Fibroblast of lung (primary cell): ENCODE measurements at places on chromosomes 5 and 9.
A peak's percentile ranks its signal among the peaks of the same experiment; 100 is the strongest.

DNA sequence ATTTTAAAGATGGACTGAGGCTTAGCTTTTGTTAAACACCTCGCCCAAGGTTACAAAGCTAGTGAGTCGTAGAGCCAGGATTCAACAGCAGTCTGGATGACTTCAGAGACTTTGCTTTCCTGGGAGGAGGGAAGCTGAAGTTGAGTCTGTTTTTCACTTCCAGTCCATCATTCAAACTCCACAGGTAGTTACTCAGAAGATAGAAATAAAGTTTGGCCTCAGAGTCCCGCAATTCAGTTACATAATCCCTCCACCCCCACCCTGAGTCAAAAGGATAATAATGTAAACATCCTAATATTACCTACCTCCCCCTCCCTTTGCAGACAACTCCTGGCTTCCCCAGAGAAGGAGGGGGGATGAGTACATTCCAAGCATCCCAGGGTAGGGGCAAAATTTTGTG, 8.1 kb downstream of the HBEGF start:
- peak; percentile 52 for DNase-seq

DNA sequence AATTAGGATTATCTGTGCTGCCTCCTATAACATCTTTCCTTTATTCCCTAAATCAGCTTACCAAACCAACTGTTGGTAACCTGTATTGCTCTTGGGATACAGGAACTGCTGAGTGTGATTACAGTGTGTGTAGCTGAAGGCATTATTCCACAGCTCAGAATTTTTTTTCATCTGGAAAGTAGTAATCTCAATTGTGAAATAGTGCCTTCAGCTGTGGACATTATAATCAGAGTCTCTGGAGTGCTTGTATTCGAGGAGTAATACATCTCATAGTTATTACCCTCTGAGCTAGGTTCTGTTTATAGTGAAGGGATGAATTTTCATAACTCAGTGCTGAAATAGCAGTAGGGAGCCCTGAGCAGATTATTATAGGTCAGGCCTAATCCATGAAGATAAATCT, 199.5 kb downstream of the MAST4 start:
- no peak for DNase-seq

DNA sequence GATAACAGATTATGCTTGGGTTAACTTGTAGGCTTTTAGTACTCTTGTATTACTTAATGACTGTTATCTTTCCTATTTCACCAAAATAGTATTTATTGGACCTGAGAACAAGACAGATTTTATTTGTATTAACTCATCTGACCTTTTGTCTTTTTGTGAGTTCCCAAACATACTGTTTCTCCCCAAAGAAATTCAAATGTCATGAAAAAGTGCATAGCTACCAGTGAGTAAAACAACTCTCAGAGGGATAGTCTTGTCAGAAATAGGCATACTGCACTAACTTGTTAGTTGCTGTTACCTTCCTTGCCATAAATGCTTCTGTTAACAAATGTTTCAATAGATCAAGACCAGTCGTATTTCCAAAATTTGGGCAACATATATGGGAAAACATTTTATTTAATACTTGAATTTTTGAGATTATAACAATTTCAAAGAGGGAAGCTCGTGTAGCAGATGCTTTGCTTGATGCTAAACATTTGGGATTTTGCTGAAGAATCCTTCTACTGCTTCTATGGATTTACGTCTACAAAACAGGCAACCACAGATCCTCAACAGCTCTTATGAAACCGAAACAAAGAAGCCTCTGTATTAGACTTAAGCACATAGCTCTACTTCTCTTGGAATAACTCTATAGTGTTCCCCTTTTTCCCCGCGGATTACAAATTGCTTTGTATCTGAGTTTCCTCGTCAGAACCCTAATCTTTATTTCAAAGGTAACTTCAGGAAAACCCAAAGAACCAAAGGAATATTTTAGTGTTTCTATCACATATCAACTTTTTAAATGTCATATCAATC, 248.8 kb downstream of the MCTP1 start:
- no peak for DNase-seq

DNA sequence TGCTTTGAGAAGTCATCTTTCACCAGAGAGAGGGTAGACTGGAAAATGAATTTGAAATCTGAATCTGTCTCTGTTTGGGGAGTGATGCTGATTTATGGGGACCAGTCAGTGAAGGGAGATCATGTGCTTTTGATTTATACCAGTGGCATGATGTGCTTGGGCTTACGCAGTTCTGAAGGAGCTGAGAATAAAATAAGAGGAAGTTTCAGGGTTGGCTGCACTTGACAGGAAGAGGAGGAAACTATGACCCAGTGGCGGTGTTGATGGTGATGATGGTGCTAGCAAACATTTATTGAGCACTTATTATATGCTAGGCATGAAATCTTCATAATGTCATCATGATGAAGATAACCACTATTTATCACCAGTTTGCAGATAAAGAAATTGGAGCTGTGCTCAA, 136.4 kb upstream of the GLRA1 start:
- no peak for DNase-seq

DNA sequence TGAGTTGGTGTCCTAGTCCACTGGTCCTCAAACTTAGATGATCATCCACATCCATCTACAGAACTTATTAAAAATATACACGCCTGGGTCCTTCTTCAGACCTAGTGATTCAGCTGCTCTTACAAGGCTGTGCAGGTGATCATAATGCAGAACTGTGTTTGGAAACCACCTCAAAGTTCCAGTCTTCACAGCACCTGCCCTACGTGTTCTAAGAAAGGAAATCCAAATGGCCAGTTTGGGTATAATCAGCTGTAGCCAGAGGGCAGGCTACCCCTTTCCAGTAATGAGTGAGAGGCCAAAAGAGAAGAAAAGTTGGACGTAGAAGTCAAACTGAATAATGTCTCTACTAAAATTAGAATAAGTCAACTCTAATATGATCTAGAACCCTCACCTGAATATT, 15.4 kb downstream of the REEP5 start:
- no peak for DNase-seq

DNA sequence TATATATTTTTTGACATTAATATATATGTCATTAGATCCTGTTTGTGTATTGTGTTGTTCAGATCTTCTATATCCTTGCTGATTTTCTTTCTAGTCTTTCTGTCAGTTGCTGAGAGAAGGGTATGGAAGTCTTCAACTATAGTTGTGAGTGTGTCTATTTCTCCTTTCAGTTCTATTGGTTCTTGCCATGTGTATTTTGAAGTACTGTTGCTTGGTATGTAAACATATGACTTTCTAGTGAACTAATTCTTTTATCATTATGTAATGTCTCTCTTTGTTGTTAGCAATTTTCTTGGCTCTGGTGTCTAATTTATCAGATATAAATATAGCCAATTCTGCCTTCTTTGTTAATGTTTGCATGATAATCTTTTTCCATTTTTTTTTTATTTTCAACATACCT, 84.3 kb upstream of the CAST start:
- peak; percentile 70 for DNase-seq

GRCh38 chr5:142674531-142675469, 11.1 kb downstream of the FGF1 start:
- peak; percentile 68 for DNase-seq

- DNase-seq: no peak
These were observed 1062.3 kb upstream of the CDH10 start for GRCh38 chr5:25707093-25707492.

- DNase-seq: no peak
These were observed 173.3 kb downstream of the DENND1A start for GRCh38 chr9:123756484-123757106.

GRCh38 chr9:6566409-6567139, 79.0 kb downstream of the GLDC start:
- DNase-seq: peak; percentile 95

GRCh38 chr9:1698991-1699390, 316.2 kb upstream of the SMARCA2 start:
- no peak for DNase-seq

GRCh38 chr9:81626511-81626910, 62.8 kb downstream of the TLE1 start:
- DNase-seq: no peak

DNA sequence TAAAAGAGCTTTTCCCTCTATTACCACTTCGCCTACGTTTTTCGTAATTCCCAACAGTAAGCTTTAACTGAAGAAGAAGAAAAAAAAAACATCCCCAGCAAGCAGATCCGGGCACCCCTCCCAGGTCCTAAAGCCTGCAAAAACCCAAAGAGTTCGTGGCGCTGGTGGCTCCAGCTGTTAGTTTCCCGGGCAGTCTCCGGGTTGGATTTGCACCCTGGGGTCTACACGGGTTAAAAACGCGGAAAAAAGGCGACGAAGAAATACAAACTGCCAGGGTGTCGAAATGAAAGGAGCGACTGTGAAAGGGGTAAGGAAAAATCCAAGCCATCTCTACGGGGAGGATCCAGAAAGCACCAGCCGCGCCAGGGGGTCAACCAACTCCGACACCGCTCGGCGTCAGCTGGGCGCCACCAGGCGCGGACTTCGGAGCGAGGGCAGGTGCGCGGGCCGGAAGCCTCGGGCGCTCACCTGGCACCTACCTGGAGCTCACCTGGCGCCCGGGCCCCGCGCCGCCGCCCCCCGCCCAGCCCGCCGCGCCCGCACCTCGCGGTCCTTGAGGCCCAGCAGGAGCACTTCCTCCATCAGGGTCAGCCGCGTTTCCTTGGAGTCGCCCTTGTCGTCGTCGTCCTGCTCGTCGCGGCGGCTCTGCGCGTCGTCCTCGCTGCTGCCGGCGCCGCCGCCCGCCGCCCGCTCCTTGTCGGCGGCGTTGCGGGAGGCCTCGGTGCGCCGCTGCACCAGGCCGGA, 680 bp downstream of the GOLPH3 start:
- DNase-seq: peak; percentile 78

- no peak for DNase-seq
These were observed 829 bp downstream of the FIBCD1 start for GRCh38 chr9:130938184-130938651.

GRCh38 chr9:123883634-123884033, 46.3 kb downstream of the DENND1A start:
- peak; percentile 38 for DNase-seq

- DNase-seq: no peak
These were observed 63.9 kb downstream of the PCDH1 start for GRCh38 chr5:141814064-141814964.

- DNase-seq: no peak
These were observed 80.0 kb upstream of the JAK2 start for GRCh38 chr9:4905135-4905490.

GRCh38 chr9:588981-589380, 252.5 kb upstream of the DMRT1 start:
- DNase-seq: no peak

- DNase-seq: peak; percentile 84
These were observed 33.6 kb upstream of the FBP1 start for GRCh38 chr9:94672811-94673487.

- DNase-seq: no peak
These were observed 47.9 kb upstream of the PLCXD3 start for GRCh38 chr5:41558295-41558694.

DNA sequence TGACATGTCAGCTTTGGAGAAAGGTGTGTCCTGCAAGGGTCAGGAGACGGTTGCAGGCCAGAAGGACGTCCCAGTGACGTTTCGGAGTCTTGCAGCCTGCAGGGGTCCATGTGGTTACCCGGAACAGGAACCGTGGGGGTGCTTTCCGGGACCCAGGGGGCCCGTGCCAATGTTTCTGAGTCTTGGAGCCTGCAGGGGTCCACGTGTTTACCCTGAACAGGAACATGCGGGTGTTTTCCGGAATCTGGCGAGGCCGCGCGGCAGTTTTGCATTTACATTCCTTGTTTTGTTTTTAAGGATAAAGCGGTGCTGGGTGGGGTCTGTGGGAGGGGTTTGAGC, 30.6 kb downstream of the NKD2 start:
- no peak for DNase-seq

DNA sequence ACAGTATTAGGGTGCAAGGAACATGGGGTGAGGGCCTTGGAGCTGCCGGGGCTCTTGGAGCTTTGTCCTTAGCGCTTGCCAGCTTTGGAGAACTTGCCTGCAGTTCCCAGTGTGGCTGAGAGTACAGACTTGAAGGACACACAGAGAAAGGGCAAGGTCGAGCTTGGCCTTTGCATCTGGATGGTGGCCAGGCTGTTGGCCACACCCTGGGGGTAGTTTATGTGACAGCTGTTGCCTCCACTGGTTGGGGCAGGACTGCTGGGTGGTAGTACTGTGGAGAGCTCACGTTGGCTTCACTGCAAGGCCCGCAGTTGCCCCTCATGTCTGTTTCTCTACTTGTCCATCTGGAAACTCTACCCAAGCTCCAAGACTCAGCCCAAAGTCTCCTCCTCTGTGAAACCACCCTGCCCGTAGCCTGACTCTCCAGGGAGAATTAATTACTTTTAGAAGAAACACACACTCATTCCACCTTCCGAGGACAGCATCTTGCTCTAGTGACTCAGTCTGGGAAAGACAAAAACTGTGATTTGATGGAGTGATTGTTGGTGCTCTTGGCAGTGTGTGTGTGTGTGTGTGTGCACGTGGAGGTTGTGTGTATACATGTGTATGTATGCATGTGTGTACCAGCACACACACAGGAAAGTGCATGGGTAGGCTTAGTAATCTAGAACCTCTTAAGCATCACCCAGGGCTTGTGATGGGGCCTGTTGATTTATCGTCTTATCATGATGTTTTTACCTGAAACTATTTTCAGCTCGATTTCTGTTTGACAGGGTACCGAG, 57.8 kb downstream of the TENT4A start:
- no peak for DNase-seq

DNA sequence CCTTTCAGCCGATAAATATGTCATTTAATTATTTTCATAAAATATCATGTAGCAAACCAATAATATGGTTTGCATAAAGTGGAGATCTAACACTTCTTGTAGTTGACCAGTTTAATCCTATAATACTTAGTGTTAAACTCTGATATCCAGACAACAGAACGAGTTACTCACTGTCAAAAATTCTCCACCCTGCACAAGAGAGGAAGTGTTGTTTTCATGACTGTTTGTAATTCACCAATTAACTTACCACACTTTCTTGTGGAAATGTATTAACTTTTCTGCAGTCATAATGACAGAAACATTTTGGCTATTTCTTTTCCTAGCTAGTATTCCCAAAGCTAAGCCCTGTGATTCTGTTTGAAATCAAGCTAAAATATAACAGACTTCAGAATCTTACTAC, 555.3 kb upstream of the FTMT start:
- DNase-seq: no peak

GRCh38 chr9:96169484-96169883, 132.5 kb downstream of the HSD17B3 start:
- peak; percentile 63 for DNase-seq

- peak; percentile 88 for DNase-seq
These were observed 49.9 kb upstream of the GDNF start for GRCh38 chr5:37889612-37890317.

DNA sequence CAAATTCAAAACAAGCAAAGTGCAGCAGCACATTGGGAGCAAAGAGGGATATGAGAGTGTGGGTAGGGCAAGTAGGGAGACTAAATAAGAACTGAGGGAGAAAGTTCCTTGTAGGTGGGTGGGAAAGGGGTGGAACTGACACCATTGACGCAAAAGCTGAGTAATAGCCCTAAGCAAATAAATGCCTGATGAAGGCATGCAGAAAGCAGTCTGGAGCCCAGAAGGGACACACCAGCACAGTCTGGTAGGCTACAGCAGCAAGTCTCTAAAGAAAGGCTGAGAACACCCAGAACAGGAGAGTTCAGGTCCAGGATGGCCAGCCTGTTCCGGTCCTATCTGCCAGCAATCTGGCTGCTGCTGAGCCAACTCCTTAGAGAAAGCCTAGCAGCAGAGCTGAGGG, at the start of gene INSL4:
Gene INSL4, plus strand, starts transcription at position 208 of the 400 bp plus-strand sequence. Its CDS starts 105 bp downstream, at position 313.
- peak; percentile 35 for DNase-seq
